ENCODE measurements at places on chromosomes 5 and 9. TPM values are rescaled to one million over a fixed set of nuclear protein-coding genes. Genes with fewer than 3 reads are reported as not detected.

COX7C gene
- 642 TPM for total RNA-seq

SH3GLB2 gene
- 51.7 TPM for total RNA-seq

NCS1 gene
- total RNA-seq: 48.9 TPM

SURF6 gene
- total RNA-seq: 24.1 TPM

ANGPTL2 gene
- total RNA-seq: not detected

ZBTB34 gene
- total RNA-seq: 4.0 TPM

PDCD1LG2 gene
- total RNA-seq: 0.30 TPM
